ENCODE measurements at places on chromosomes 2 and 18. TPM values are rescaled to one million over a fixed set of nuclear protein-coding genes. Genes with fewer than 3 reads are reported as not detected.

- no peaks in the 10 kb centered on the region for H3K27me3 ChIP-seq
- H3K27ac ChIP-seq: no peak overlapping the region
- H3K4me1 ChIP-seq: no peaks in the 10 kb centered on the region
- H3K36me3 ChIP-seq: no peaks in the 10 kb centered on the region
Observed at GRCh38 chr2:163906410-163906809, 170.6 kb upstream of the FIGN start.

DNA sequence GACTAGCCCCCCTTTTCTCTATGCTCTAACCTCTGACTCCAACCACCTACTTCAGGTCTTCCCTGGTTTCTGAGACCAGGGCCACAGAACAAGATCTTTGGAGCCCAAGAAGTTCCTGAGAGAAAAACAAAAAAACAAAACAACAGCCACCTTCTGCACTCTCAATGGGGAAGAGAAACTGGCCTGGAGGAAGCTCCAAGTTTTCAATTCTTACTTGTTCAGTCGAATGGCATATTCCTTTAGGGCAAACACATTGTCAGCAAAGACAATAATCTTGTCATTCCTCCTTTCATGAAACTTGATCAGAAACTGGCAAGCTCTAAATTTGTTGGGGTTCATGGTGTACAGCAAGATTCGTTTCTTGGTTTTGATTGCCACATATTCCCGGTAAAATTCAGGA, 15.0 kb downstream of the ERCC3 start:
- H3K27me3 ChIP-seq: no peaks in the 10 kb centered on the region
- H3K4me3 ChIP-seq: no peak overlapping the region
- H3K27ac ChIP-seq: no peak overlapping the region
- peaks cover 52% of the 10 kb centered on the region for H3K36me3 ChIP-seq
- DNase-seq: no peak

DNA sequence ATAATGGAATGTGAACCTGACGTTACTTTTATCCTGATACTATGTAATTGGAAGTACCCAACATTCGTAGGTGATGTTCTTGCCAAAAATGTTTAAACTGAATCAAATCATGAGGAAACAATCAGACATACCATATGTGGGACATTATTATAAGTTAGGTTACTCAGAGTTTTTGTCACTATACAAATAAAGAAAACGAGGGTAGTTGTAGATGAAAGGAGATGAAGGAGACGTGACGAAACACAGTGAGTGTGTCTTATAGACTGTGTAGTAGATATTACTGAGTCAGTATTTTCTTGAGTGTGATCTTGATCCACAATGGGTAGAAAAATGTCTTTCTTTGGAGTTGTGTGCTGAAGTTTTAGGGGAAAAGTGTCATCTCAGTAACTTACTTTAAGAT, 176.8 kb downstream of the ZNF407 start:
- H3K27ac ChIP-seq: no peak overlapping the region
- no peak for DNase-seq
- peaks cover 5% of the 10 kb centered on the region for H3K36me3 ChIP-seq
- no peak overlapping the region for H3K4me3 ChIP-seq

DNA sequence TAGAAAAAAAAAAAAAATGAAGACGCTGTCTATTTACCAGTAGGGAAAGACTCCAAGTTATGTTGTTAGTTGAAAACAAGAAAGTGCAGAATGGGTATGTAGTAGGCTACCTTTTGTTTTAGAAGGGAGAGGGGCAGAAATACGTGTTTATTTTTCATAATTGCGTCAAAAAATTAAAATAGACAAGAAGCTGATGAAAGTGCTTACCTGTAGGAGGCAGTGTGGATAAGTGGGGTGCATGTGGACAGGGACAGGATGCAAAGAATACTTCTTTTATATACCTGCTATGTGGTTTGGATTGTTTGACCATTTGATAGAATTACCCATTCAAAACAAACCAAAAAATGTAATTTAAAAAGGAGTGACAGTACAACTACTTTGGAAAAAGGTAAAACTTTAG, 3.0 kb upstream of the GCG start:
- H3K27ac ChIP-seq: no peak overlapping the region
- H3K4me1 ChIP-seq: peaks cover 3% of the 10 kb centered on the region
- H3K36me3 ChIP-seq: no peaks in the 10 kb centered on the region
- DNase-seq: no peak
- no peak overlapping the region for H3K4me3 ChIP-seq

DNA sequence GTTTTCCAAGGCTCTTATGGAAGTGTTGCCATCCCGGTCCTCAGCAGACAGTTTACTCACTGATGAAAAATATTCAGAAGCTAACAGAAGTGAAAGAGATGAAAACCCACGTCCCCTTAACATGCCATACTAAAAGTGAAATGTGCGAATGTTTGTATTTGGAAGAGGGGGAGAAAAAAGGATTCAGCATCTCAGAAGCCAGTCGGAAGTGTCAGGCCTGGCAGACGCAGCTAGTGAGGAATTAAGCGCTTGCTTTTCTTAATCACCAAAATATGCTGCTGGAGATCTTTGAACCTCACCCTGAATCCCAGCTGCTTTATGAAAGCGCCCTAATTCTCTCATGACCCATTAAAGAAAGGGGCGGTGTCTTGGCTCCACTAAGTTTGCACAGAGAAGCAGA, 653.7 kb downstream of the DCDC2C start:
- no peaks in the 10 kb centered on the region for H3K4me1 ChIP-seq
- no peak overlapping the region for H3K27ac ChIP-seq
- DNase-seq: no peak
- no peak overlapping the region for H3K4me3 ChIP-seq
- no peaks in the 10 kb centered on the region for H3K36me3 ChIP-seq
- no peaks in the 10 kb centered on the region for H3K27me3 ChIP-seq

- H3K36me3 ChIP-seq: no peaks in the 10 kb centered on the region
- H3K4me3 ChIP-seq: no peak overlapping the region
- H3K27me3 ChIP-seq: peaks cover 17% of the 10 kb centered on the region
Observed at GRCh38 chr2:177155631-177156030, 57.0 kb upstream of the HNRNPA3 start.

DNA sequence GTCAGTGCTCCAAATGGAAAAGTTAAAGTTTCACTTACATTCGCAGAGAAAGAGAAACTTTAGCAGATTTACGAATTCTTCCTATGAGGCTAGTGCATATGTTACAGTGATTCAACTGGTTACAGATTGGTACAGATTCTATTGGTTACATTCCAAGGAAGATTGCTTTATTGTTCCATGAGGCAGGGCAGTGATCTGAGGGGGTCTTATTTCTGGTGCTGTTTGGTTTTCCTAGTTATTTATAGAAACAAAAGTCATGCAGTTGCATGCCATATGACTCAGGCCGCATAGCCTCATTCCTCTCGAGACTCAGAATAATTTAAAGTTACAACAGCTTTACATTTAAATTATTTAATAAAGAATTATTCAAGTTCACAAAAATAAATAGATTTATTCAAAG, 385.4 kb upstream of the SYT4 start:
- H3K4me1 ChIP-seq: no peaks in the 10 kb centered on the region
- H3K27me3 ChIP-seq: no peaks in the 10 kb centered on the region
- H3K4me3 ChIP-seq: no peak overlapping the region
- no peak for DNase-seq
- no peak overlapping the region for H3K27ac ChIP-seq

- H3K27ac ChIP-seq: no peak overlapping the region
- no peak overlapping the region for H3K4me3 ChIP-seq
- H3K27me3 ChIP-seq: no peaks in the 10 kb centered on the region
- no peak for DNase-seq
Observed at GRCh38 chr2:133292259-133292658, 276.0 kb downstream of the NCKAP5 start.

GRCh38 chr2:213306316-213306942, 22.2 kb downstream of the SPAG16 start:
- H3K4me1 ChIP-seq: no peaks in the 10 kb centered on the region
- H3K4me3 ChIP-seq: no peak overlapping the region
- peaks cover 45% of the 10 kb centered on the region for H3K36me3 ChIP-seq

- peaks cover 33% of the 10 kb centered on the region for H3K27me3 ChIP-seq
- no peak for DNase-seq
- H3K4me3 ChIP-seq: no peak overlapping the region
- no peaks in the 10 kb centered on the region for H3K4me1 ChIP-seq
- H3K36me3 ChIP-seq: no peaks in the 10 kb centered on the region
- H3K27ac ChIP-seq: no peak overlapping the region
Observed at GRCh38 chr2:118812552-118812951, 34.9 kb downstream of the EN1 start.

GRCh38 chr2:216073773-216074172, 7.8 kb downstream of the PECR start:
- no peaks in the 10 kb centered on the region for H3K27me3 ChIP-seq
- no peak for DNase-seq
- H3K4me3 ChIP-seq: no peak overlapping the region
- no peak overlapping the region for H3K27ac ChIP-seq
- peaks cover 32% of the 10 kb centered on the region for H3K36me3 ChIP-seq

DNA sequence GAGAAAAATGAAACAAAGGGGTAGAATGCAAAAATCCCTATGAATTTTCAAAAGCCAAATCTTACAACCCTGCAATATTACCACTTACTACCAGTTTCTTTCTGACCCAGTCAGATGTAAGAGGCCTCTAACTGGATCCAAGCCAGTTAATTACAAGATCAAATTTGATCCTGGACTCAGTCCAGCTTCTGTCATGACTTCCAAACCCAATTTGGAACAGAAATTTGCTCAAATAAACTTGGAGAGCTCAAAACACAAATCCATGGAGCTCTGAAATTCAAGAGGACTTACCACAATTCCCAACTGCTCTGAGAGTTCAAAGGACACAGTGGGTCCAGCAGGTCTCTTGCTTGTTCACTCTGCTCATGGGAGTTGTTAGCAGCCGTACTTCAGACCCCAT, 1271.7 kb upstream of the SLC39A10 start:
- H3K27me3 ChIP-seq: no peaks in the 10 kb centered on the region
- no peak overlapping the region for H3K4me3 ChIP-seq
- H3K4me1 ChIP-seq: no peaks in the 10 kb centered on the region

DNA sequence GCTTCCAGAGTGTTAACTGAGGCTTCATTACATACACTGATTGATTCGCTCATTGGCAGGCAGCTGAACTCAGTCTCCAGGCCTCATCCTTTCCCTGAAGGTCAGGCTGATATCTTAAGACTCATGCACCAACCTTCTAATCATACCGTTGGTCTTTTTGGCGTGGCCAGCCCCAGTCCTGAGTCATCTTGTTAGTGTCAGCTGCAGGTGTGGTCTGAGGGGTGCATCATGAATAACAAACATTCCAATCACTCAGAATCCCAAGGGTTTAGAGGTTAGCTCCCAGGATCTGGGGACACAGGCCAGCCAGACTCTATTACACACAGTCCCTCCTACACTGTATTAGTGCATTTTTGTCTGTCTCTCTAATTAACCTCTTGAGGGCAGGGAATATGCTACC, 271.5 kb downstream of the HRH4 start:
- DNase-seq: no peak
- H3K4me1 ChIP-seq: no peaks in the 10 kb centered on the region
- no peak overlapping the region for H3K27ac ChIP-seq
- peaks cover 6% of the 10 kb centered on the region for H3K27me3 ChIP-seq
- no peaks in the 10 kb centered on the region for H3K36me3 ChIP-seq

DNA sequence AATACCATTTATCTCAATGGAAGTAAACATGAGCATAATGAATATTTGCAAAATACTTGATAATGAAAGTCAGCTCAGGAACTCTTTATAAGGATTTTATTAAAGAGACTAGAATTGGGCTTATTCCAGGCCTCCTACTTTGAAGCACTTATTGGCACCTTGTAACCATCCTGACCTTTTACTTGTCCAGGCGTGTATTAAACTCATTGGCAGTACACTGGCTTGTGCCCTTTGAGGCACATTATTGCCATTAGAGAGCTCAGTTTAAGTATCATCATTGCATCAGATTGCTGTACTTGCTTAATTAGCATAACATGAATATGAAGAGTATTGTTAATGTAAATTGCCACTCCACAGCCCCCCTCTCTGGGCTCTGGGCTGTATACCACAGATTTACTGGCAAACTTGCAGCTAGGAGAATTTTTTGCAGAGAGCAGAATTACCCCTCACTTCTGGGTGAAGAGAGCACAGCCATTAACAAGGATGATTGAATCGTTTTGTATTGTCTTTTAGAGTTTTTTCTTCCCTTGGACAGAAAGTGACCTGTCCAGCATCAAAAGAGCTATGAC, 72.5 kb downstream of the XIRP2 start:
- H3K4me3 ChIP-seq: no peak overlapping the region
- peaks cover 5% of the 10 kb centered on the region for H3K4me1 ChIP-seq
- H3K27ac ChIP-seq: no peak overlapping the region
- no peaks in the 10 kb centered on the region for H3K36me3 ChIP-seq

DNA sequence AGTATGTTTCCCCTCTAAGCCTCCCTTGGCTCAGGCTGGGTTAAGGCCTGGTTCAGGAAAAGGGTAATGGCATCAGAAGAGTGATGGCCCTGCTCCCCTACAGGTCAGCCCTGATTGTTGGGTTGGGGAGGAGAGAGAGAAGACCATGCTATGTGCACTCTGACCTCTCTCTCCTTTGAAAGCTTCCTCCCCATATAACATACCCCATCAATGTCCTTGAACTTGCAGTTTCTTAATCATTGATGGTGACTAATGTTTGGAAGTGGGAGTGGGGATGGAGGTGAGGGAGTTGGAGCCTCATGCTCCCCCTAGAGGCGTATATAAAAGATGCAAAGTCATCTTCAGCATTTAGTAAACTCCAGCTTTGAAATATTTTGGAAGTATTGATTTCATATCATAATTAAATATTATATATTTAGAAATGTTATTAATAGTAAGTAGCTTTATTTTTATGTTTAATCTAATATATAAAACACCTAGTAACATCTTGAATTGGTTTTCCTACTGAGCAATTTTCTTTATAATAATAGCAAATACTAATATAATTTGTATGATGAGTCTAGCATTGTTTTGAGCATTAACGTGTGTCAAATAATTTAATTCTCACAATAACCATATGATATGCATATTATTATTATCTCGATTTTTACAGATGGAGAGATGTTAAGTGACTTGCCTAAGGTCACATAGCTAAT, 8.8 kb downstream of the PLCL1 start:
- no peak overlapping the region for H3K4me3 ChIP-seq
- H3K36me3 ChIP-seq: peaks cover 2% of the 10 kb centered on the region
- no peak for DNase-seq
- peaks cover 2% of the 10 kb centered on the region for H3K4me1 ChIP-seq

GRCh38 chr2:141200191-141200590, 930.6 kb downstream of the LRP1B start:
- H3K4me1 ChIP-seq: peaks cover 1% of the 10 kb centered on the region
- no peak overlapping the region for H3K27ac ChIP-seq
- no peaks in the 10 kb centered on the region for H3K27me3 ChIP-seq
- no peak for DNase-seq
- H3K36me3 ChIP-seq: no peaks in the 10 kb centered on the region

Gene IL36B
- not detected for total RNA-seq

Gene TGFA
- total RNA-seq: 1.0 TPM

Gene NT5DC4
- not detected for total RNA-seq

Gene ALK
- not detected for total RNA-seq

Gene AGXT
- total RNA-seq: not detected
